ENCODE measurements at places on chromosomes 2 and 18. TPM values are rescaled to one million over a fixed set of nuclear protein-coding genes. Genes with fewer than 3 reads are reported as not detected.

DNA sequence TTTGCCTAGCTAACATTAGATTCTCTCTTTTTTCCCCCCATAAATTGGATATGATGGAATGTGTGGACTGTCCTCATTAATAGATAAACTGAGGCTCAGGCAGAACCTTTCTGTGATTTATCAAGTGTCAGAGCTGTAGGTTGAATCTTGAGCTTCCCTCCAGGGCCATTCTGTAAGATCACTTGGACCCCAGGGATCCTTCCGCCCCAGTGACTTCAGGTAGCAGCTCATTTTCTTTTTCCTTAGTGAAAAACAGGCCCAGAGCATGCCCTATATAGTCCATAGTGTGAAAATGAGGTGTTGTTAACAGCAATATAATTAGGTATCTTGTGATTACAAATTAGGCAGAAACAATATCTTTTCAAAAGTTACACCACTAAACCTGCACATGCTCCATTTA is 269.7 kb downstream of the ZNF385B start:
- DNase-seq = no peak

The RTP5 gene
- not detected for total RNA-seq

The SCN3A gene
- total RNA-seq = not detected

The CFC1 gene
- not detected for total RNA-seq

The ADD2 gene
- 6.9 TPM for total RNA-seq

The CAPN14 gene
- 0.20 TPM for total RNA-seq

All from activated T-helper 1 cell treated with anti-CD3 and anti-CD28 coated beads, Interleukin-12 subunit alpha, Interleukin-12 subunit beta, Interleukin-2, Interleukin-4 antibody, amounts not matched to agents 30 ng/mL and 10 ng/mL and 1 ng/mL, durations not matched to agents 14 hours and 24 hours and 36 hours (primary cell).